ENCODE measurements at places on chromosomes 5 and 9.
A peak's percentile ranks its signal among the peaks of the same experiment; 100 is the strongest.

GRCh38 chr5:65535529-65535987 is 27.4 kb downstream of the CENPK start:
- DNase-seq = no peak

DNA sequence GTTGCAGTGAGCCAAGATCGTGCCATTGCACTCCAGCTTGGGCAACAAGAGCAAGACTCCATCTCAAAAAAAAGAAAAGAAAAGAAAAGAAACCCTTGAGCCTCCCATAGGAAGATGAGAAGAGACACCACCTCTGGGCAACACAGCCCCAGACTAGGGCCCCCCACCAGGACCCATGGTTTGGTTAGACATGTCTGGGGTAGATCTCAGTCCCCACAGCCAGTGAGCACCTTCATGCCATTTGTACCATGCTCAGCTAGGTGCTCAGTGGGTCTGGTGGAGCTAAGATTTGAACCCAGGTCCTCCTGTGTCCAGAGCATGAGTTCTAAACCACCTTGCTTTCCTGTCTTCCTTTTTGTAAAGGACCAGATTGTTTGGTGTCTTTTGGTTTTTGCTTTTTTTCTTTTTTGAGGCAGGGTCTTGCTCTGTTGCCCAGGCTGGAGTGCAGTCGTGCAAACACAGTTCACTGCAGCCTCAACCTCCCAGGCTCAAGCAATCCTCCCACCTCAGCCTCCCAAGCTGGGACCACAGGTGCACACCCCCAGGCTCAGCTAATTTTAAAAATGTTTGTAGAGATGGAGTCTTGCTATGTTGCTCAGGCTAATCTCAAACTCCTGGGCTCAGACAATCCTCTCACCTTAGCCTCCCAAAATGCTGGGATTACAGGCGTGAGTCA is 11.7 kb downstream of the OLFML2A start:
- DNase-seq = no peak

DNA sequence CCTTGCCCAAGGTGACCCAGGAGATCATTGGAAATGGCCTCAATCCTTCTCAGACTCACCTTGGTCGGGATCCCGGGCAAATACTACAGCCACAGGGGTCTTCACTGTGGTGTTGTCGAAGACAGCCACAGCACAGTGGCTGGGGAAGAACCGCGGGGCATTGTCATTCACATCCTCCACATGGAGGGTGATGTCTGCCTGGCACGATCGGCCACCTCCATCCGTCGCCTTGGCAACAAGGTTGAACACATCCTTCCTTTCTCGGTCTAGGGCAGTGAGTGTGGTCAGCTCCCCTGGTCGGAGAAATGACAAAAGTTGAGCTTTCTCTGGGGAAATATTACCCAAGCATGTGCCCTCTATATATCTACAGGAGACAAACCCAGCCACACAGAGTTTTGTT is 56.8 kb downstream of the FAT2 start:
- DNase-seq = no peak

- DNase-seq = no peak
Observed at GRCh38 chr9:87696641-87697040, 29.3 kb upstream of the CTSL start.

- no peak for DNase-seq
Observed at GRCh38 chr9:90698871-90699440, 56.3 kb upstream of the DIRAS2 start.

DNA sequence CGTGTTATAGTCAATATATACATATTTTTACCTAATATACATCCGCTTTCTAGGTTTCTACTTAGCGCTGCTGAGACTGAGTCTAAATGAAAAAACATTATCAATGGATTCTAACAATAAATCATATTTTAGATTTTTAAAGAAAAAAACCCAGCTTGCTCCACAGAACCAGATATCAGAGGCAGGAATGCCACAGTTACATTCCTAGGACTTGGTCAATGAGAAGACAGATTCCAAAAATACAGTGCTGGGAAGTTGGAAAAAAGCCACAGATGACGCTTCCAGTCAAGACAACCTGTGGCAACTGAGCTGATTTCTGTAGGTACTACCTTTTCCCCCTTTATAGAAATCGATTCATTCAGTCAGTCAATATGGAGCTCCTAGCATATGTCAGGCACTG is 577 bp upstream of the CCDC112 start:
- no peak for DNase-seq

DNA sequence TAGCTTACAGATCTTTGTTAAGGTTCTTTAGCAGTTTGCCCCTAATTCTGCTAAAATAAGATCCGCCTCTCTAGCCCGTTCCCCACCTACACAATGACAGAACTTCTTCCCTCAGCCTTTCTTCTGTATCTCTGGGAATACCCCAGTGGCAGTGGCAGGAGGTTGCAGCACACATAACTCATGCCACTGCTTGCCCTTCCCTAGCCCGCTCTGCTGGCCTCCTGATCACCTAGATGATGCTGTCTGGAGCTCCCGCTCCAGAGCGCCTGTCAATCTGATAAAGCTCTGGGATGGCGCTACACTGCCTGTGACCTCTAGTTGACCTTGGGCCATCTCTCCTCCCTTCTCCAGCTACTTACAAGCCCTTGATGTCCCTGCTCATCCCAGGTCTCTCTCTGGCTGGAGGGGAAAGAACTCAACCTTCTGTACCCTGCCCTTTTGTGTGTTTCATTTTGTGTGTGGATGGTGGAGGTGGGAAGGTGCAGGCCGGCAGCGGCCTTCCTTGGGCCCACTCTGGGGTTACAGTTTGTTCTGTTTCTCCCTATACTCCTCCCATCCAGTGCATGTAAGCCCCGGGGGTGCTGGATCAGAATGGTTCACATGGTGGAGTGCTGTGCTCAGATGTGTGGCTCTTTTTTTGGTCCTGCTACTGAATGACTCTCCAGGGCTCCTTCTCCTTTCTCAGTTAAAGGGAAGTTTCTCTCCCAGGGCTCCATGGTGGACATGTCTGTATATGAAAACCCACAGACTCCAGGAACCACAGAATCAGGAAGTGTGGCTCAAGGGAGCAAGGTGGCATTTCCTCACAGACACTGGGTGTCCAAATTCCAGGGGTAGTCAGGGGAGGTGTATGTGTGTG is 29.1 kb downstream of the MTX3 start:
- DNase-seq = no peak

DNA sequence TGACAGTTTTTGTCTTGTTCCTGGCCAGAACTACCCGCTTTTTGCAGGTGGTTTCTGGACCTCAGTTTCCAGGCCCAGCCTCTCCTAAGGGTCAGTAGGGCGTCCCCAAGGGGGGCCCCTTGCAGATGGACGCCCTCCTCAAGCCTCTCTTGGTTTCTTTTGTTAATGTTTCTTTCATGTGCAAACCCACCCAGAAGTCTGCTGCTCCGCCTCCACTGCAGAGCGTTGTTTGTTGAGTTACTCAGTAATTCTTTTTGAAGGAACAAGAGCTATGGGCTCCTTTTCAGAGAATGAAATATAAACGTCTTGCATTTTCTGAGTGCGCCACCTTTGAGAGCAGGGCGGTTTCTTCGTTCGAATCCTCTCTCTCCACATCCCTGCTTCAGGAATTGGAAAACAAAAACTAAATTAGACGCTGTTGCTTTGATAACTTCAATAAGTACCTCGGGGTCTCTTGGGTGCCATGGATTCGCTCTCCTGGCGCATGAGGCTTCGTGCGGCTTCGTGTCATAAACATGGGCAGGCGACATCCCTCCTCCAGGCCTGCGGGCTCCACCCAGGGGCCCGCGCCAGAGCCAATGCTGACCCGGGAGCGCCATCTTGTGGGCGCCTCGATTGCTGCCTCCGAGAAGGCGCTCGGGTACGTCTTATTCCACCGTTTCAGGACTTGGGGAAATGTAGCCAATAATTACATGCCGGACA is 38.3 kb upstream of the CKMT2 start:
- peak; percentile 80 for DNase-seq

GRCh38 chr5:159106569-159107282 is 7.0 kb upstream of the EBF1 start:
- peak; percentile 61 for DNase-seq

- no peak for DNase-seq
Observed at GRCh38 chr5:179342577-179342976, 2.7 kb downstream of the ADAMTS2 start.

DNA sequence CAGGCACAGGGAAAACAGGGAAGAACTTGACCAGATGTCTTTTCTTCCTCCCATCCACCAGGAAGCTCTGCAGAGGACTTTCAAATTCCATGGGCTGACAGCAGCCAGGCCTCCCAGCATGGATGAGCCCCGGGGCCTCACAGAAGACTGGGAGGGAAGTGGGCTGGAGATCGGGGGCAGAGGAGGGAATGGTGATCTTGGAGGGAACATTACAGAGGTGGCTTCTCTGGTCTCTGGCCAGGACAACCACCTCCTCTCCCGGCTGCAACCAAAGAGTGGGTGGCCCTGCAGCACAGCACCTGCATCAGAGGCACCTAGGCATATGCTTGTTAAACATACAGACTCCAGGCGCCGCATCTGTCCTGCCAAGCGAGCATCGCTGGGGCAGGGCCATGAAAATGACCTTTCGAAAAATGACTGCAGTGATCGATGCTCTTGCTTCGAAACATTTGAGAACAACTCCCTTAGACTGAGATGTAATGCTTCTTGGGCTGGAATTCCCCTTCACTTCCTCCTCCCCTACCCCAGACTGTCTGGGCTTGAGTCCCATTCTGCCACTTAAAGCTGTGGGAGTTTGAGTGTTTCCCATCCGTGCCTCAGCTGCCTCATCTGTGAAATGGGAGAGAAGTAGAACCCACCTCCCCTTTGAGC is 68.7 kb upstream of the UNC5A start:
- DNase-seq = no peak

- DNase-seq = no peak
Observed at GRCh38 chr9:36064448-36065037, 27.8 kb downstream of the RECK start.

GRCh38 chr5:175214152-175214551 is 229.8 kb downstream of the DRD1 start:
- DNase-seq = no peak

DNA sequence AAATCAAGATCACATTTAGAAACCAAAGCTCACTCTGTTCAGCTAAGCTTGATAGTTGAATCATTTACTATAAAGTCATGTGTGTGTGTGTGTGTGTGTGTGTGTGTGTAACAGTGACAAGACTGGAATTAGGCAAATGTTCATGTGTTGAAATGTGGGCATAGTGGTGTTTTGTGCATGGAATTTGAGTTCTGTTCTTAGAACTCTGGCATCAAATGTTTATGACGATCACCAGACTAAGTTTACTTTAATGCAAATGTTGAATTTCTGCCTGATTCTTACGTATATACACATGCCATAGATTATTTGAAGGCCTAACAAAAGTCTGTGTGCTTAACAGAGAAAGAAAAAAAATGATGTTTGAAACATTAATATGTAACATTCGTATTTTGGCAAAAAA is 72.8 kb upstream of the COL5A1 start:
- no peak for DNase-seq

- DNase-seq = peak; percentile 33
Observed at GRCh38 chr9:92968081-92968480, 20.8 kb downstream of the FGD3 start.

DNA sequence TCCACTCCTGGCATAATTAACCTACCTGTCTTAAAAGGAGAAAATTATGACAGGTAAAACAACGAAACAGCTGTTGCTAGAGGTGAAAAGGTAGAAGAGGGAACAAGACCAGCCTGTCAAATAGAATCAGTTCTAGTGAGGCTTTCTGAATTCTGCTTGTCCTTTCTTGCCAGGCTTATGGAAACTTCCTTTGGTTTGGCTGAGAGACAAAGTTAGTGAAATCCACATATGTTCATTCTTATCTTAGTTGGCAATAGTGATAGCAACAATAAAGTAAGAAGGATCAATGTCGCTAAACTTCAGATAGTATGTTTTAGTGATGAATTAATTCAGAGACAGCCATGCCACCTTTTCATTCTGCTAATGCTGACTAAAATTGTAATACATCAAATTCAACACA is 34.4 kb downstream of the HAPLN1 start:
- no peak for DNase-seq

GRCh38 chr9:134405527-134405926 is 79.3 kb downstream of the RXRA start:
- no peak for DNase-seq

- no peak for DNase-seq
Observed at GRCh38 chr9:104539275-104539674, 2.6 kb upstream of the OR13C3 start.

- DNase-seq = no peak
Observed at GRCh38 chr5:74099538-74100267, 473.7 kb downstream of the ARHGEF28 start.

DNA sequence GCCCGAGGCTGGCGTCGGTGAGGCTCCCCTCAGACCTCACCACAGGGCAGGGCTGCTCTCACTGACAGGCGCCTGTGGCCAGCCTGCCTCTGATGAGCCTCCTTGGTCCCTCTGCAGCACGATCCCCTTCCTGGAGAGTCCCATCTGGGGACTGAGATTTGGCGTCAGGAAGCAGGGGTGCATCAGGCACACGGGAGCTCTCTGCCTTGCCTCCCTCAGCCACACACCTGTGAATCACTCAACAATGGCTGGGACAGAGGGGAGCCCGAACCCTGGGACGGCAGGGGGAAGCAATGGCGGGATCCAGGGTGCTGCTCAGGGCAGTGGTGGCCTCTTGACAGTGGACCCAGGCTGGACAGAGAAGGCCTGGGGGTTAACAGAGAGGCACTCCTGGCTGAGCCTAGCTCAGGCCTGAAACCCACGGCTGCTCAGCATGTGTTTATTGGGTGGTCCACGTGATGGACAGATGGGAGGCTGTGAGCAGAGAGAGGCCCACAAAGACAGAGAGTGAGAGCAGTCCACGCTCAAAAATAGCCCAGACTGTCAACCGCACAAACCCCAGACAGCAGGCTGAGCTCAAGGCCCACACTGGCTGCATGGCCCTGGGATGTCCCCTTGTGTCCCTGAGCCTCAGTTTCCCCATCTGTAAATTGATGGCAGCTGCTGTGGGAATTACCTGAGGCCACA is 11.9 kb downstream of the RASGEF1C start:
- no peak for DNase-seq

DNA sequence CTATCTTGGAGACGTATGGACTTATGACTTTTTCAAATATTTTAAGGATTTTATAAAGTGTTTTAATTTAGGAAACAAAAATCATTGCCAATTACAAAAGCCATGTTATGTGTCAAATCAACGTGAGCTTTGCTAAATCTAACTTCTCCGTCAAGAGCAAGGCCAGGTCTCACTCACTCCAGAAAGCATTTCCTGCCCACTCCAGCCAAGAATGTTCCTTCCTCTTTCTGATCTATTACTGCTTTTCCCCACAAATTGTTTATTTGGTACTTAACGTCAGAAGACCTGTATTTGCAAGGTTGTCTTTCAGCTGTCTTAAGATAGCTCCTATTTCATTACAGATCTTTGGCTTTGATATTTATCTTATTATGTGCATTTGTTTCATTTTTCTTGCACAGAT is 193.5 kb upstream of the HAPLN1 start:
- DNase-seq = no peak

GRCh38 chr5:10635257-10635866 is 71.5 kb downstream of the ANKRD33B start:
- peak; percentile 66 for DNase-seq
